Astrocyte (in vitro differentiated cells and primary cell): ENCODE measurements at places on chromosomes 3 and 15. TPM values are rescaled to one million over a fixed set of nuclear protein-coding genes. Genes with fewer than 3 reads are reported as not detected.

- DNase-seq = no peak
Measured at GRCh38 chr3:69888040-69888942, 111.2 kb upstream of the SAMMSON start.

The ANKUB1 gene
- not detected in 2 replicates for total RNA-seq

DNA sequence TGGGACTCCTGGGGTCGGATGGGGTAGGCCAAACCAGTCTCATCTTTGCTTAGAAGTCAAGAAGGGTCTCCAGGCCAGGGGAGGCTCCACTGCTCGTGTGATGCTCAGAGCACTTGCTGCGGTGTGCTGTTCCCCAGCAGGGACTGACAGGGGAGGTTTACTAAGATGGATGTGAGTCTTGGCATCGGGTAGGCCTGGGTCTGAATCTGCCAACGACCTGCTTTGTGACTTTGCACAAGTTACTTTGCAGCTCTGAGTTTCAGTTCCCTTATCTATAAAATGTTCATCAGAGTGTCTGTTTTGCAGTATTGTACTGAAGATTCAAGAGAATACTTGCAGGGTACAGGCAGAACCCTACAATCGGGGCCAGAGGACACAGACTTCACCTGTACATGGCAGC lies 17.3 kb upstream of the CDCP1 start:
- DNase-seq = no peak

The SLC28A2 gene
- not detected in 2 replicates for total RNA-seq
